ENCODE measurements at places on chromosomes 16 and 17.

- DNase-seq, result no peak
These were observed 57.9 kb upstream of the PLCG2 start for GRCh38 chr16:81720973-81721906.

GRCh38 chr16:22188595-22189442 lies 17.3 kb upstream of the EEF2K start:
- DNase-seq, result peak; percentile 17

GRCh38 chr17:62090021-62090824 lies 25.1 kb upstream of the MED13 start:
- no peak for DNase-seq

- no peak for DNase-seq
These were observed 20.3 kb upstream of the NFATC3 start for GRCh38 chr16:68064791-68065365.

DNA sequence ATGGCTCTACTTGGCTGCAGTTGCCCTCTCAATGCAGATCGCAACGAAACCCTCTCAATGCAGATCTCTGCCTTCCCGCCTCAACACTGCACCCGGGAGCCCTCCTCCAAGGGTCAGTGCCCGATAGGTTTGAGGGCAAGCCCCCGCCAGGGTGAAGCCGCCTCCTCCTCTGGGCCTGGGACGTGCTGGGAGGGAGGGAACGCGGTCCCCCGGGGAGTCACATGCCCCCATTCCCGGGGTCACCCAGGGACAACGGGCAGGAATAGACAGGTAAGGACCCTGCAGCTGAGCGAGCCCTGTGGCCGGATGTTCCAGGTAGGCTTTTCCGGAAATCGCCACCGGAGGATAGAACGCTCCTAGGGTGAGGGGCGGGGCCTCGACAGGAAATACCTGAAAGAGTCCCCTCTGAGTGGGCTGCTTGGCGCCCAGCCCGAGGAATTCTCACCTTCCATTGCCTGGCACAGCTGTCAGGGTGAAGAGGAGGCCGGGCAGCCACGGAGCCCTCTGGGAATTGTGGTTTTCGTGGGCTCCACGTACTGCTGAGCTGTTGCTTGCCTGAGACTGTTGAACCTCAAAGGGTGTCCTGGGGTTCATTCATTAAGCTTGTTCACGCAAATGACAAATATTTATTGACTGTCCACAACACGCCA lies 12.8 kb downstream of the ZNF174 start:
- DNase-seq, result no peak

GRCh38 chr17:73550556-73550955 lies 93.7 kb downstream of the SDK2 start:
- DNase-seq, result no peak

DNA sequence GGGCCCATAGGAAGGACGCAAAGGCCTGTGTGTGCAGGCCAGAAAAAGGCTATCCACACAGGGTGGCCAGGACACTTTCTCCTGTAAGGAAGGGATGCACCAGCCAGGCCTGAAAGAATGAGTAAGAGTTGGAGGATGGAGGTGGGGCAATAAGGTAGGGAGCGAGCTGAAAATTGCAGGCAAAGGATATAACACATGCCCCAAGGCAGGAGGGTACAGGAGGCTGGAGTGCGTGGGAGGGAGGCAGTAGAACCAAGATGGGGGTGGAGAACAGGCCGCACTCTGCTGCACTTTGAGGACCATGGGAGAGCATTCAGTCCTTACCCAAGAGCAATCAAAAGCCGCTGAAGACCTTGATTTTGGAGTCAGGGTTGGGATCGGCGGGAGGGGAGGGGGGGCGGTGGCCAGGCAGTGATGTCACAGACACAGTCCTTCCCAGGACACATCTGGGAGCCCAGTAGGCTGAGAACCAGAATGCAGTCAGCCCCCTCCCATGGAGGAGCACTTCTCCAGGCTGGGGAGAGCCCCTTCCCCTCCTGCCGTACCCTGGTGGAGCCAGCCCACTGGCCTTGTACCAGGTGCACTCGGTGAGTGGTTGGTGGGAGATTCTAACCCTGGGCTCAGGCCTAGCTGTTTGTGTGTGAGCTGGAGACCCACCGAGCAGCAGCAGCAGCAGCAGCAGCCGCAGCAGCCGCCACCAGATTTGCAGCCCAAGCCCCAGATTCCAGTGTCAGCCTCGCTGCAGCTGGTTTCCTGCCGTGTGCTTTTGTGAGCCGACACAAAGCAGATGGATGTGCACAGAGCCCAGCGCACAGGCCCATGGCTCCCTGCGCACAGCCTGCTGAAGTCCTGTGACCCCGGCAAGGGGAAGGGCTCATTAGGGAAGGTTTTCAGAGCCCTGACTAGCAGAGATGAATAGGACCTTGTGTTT lies 17.5 kb downstream of the ANKRD40 start:
- DNase-seq, result no peak

DNA sequence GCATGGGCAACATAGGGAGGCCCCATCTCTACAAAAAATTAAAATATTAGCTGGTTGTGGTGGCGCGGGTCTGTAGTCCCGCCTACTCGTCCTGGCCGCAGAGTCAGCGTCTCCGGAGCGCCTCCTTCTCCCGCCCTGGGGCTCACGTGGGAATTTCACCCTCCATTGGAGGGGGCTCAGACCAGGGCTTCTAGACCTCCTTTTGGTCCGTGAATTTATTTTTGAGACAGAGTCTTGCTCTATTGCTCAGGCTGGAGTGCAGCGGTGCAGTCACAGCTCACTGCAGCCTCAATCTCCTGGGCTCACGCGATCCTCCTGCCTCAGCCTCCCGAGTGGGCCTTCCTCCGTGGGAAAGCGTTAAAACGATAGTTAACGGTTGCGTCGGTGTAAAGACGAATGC lies 394 bp upstream of the NME4 start:
- no peak for DNase-seq

- DNase-seq, result no peak
These were observed 1.6 kb downstream of the GALNS start for GRCh38 chr16:88855176-88855575.

DNA sequence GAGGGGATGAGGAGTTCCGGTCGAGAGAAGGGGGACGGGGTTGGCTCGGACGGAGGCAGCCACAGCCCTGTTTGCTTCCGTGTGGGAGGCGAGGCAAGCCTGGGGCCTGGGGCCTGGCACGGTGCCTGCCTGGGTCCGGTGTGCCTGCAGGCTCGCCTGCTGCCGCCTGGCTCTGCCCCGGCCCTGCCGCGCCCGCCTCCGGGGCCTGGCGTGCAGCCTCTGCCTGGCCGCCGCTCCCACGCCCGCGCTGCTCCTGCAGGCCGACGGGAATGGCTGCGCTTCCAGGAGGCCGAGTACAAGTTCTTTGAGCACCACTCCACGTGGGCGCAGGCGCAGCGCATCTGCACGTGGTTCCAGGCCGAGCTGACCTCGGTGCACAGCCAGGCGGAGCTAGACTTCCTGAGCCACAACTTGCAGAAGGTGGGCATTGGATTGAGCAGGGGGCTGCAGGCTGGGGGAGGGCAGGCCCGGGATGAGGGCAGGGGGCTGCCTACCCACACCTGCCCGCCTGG lies 53.1 kb downstream of the MRC2 start:
- no peak for DNase-seq

DNA sequence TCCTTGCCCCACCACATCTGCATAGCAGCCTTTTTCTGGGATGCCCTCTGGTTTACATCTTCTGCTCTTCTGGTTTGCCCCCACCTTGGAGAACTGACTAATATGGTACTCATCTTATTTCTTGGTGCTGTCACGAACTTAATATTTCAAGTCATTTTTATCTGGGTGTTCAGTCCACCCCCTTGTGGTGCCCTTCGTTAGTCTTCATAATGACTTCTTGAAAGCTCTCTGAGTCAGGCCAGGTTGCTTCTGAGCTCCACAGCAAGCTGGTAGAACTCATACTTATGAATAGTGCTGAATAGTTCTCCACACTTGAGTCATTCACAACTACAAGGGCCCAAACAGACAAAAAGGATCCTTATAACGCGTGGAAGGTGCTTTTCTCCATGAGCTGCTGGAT lies 35.8 kb upstream of the TEKT3 start:
- DNase-seq, result no peak

GRCh38 chr17:65604070-65604469 lies 42.6 kb upstream of the AXIN2 start:
- DNase-seq, result no peak

DNA sequence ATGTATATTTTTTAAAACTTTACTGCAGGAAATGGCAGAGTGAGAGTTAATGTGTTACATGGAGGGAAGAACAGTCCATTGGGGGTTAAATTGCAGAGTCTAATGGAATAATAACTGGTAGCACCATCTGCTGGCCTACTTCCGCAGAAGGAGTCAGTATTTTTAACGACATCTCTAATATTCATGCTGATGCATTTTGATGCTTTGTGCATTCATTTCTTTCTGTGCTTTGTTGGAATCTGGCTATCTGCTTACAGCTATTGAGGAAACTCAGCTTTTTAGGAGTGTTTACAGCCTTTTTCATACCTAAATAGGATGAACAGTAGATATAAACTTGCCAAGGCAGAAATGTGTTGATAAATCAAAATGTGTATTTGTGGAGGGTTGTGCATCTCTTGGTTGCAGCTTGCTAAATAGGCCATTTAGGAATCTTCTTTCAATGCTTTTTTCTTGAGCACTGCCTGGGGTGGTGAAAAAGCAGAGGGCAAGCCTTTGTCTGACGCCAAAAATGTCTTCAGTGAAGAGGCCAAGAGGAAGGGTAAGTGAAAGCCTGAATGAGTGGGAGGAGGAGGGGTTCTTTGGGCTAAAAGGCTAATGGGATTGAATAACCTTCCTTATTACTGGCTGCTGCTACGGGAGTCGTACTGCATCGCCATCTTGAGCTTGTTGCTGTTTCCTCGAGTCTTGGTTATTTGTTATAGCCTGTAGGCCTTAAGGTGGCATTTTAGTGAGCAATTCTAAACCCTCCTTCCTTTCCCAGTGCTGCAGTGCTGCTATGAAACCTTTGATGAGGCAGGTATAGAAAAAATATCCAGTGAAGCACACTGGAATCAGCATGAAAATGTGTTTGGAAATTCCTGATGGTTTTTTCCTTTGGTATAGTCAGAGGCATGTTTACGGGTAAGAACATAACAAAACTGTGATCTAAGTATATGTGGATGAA lies 153.3 kb downstream of the CHD9 start:
- peak; percentile 35 for DNase-seq

DNA sequence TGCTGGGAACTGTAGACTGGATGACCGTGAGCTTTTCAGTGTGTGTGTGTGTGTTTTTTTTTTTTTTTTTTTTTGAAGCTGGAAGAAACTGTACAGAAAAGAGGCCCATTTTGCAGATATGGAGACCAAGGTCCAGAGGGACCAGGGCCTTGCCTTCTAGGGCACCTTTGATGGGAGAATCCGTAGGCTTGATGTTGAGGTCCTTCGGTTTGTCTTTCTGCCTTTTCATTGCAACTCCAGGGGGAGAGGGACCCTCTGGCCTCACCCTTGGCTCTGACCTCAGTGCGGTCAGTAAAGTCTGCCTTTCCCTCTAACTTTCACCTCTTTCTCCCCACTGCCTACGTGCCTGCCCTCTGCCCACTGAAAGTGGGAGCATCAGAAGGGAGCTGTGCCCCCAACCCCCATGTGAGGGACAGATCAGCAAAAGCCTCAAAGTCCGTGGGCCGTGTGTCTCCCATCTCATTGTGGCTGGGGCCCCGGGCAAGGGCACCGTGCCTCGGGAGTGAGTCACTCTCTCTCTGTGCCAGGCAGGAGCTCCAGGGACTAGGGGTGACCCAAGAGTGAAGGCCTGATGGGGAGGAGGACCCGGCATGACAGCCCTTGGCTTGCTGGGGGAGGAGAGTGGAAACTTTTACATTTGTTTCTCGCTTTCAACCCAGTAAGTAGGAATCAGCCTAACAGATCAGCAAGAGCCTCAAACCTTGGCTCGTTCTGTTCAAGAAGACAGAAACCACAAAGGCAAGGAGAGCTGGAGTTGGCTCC lies 123.6 kb downstream of the CMIP start:
- DNase-seq, result no peak

Data from cerebellar nuclear complex (tissue), 1 donor.